ENCODE measurements at places on chromosomes 7 and 10.
A peak's percentile ranks its signal among the peaks of the same experiment; 100 is the strongest.

DNA sequence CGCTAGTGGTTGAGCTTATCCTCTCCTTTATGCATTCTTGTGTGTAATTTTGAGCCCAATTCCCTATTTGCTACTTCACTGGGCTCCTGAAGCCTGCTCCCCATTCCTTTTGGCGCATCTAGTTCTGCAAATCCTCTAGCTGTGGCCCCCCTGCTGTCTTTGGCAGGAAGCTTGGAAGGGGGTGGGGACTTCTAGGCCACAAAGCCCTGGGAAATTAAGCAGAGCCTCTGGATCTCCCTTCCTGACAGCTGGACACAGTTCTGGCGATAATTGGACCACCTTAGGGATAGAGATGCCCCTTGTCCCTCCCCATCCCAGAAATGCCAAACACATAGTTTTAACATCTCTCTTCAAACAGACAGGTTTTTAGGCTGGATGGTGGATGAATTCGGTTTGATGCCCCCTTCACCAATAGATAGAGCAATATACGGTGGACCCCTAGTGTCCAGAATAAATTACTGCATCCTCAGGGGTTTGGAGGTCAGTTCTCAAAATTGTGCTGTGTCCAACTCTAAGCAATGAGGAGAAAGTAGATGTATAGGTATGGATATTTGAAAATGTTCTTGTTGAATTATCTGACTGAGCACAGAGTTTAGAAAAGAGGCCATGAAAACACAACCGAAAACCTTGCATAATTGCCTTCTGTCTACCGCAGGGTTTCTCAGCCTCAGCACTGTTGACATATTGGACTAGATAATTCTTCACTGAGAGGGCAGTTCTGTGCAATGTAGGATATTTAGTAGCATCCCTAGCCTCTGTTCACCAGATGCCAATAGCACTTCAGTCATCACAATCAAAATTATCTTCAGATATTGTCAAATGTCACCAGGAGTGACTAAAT, 75.5 kb downstream of the PAPSS2 start:
- peak; percentile 51 for DNase-seq

GRCh38 chr7:87148332-87148955, 3.8 kb upstream of the DMTF1 start:
- DNase-seq, result peak; percentile 31

- DNase-seq, result no peak
Measured at GRCh38 chr7:6012355-6013104, 3.5 kb downstream of the AIMP2 start.

DNA sequence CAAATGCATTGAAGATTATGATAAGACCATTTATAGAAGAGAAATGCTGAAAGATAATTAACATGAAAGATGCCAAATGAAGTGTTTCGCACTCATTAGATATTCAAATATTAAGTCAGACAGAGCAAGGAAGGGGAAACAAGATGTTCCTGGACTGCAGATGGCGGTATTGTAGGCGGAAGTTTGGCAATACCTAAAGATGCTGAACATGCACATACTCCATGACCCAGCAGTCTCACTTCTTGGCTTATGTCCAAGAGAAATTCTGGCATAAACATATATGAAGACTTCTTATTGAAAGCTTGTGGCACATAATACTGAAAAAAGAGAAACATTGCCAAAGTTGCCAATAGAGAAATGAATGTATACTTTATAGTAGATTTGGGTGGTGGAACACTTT, 325.4 kb upstream of the SEMA3C start:
- DNase-seq, result no peak

GRCh38 chr7:389911-390601, 100.1 kb downstream of the FOXL3 start:
- no peak for DNase-seq

- DNase-seq, result no peak
Measured at GRCh38 chr7:101792051-101792681, 25.3 kb upstream of the CUX1 start.

GRCh38 chr10:1462032-1462431, 275.3 kb downstream of the ADARB2 start:
- DNase-seq, result no peak

GRCh38 chr10:52135101-52135500, 179.0 kb upstream of the DKK1 start:
- no peak for DNase-seq

- DNase-seq, result no peak
Measured at GRCh38 chr10:70504521-70505358, 26.2 kb downstream of the PALD1 start.

DNA sequence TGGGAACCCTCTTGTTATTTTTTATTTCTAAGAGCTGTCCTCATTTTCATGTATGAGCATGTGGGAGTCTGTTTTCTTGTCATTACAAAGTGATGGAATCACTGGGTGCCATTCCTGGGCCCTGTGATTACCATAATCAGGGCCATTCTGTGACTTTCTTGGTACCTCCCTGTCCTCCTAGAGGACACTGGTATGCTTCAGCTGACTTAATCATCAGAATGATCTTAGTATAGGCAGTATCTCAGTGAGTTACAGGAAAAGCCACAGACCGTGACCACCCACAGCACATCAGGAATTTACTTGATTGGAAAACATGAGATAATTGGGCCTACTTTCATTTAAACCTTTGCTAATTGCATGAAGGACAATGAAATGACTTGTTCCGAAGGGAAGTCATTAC, 7.2 kb downstream of the NOM1 start:
- no peak for DNase-seq

DNA sequence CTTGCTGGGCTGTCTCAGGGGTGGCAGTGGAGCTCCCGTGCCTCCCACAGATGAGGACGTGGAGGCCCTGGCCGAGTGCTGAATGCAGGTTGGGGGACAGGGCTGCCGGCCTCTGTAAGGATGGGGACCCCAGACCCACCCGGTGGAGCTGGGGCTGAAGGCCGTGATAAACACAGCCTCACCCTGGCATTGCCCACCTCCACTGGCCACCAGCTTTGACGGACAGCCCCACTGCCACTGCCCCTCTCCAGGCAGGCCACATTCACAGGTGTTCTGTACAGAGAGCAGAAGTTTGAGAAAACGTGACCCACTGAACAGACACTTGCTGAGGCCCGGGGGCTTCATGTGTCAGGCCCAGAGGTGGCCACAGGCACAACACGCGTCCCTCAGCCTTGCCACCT, 126.2 kb downstream of the LHPP start:
- no peak for DNase-seq

GRCh38 chr10:61356354-61356753, 96.8 kb downstream of the TMEM26 start:
- no peak for DNase-seq

- DNase-seq, result no peak
Measured at GRCh38 chr10:29828440-29828894, 193.7 kb upstream of the SVIL start.

DNA sequence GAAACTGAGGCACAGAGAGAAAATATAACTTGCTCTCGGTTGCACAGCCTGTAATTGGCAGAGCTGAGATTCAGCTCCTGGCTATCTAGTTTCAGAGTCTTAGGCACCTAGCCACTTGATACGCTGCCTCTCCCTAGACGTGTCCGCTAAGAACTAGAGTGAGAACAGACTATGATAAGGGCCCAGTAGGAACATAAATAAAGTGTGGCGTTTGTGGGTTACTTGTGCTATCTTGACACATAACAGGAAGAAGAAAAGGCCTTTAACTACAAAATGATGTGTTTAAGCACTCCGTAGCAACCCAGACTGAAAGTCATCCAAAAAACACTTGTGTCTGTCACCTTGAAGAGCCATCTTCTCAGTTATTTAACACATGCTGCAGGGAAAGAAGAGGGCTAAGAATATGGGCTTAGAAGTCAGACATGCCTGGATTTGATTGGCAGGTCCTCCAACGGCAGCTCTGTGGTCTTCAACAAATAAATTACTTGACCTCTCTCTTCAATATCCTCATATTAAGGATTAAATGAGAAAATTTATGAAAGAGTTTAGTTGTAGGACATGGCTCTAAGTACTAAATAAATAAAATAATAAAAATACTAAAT, 96.2 kb downstream of the SGMS1 start:
- DNase-seq, result no peak

- no peak for DNase-seq
Measured at GRCh38 chr10:127364034-127364433, 167.6 kb upstream of the INSYN2A start.

- peak; percentile 20 for DNase-seq
Measured at GRCh38 chr10:109773288-109774120, 149.8 kb downstream of the XPNPEP1 start.

GRCh38 chr7:44449584-44449928, 40.9 kb downstream of the NUDCD3 start:
- no peak for DNase-seq

- DNase-seq, result no peak
Measured at GRCh38 chr10:99369551-99369950, 40.4 kb downstream of the CNNM1 start.

DNA sequence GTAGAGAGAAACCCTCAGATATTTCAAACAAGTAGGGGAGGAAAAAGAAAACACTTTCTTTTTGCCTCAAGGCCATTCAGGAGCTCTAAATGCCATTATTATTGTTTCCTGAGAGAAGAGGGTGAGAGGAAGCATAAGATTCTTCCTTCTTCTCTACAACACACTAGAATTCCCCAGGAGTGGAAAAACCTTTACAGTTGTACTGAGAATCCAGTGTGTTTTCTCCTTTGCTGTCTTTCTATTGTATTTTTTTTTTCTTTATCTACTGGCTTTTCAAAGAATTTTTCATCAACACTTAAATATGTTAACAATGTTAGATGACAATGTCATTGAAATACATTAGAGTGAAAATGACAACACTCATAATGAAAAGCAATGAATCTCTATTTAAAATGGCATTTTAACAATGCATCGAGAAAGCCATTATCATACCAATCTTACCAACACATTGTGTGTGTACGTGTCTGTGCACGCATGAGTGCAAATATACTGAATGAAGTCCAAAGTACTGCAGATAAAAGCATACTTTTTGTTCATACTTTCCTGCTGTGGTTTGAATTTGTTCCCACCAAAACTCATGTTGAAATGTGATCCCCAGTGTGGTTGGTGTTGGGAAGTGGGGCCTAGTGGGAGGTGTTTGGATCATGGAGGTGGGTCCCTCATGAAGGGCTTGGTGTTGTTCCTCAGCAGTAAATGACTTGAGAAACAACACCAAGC, 24.2 kb upstream of the MACC1 start:
- DNase-seq, result no peak

DNA sequence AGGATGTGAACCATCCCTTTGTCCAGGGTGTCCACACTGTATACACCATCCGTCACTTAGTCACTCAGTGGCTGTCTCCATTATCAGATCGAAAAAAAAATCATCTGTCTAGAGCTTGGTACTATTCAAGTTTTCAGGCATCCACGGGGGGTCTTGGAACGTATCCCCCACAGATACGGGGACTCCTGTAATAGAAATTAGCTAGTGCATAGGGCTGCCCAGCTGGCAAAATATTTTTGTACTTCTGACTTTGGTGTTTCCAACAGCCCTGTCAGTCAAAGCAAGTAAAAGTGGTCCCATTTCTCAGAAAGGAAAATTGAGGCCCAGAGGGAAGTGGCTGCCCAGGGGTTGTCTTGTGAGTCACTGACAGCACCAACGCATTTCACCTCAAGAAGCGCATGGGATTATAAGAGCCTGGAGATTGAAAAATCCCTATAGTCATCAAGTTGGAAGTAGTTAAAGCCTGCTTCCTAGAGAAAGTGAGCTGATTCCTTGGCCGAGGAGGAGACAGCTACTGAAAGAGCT, 52.1 kb upstream of the SLC29A3 start:
- no peak for DNase-seq

- peak; percentile 26 for DNase-seq
Measured at GRCh38 chr10:116274064-116274904, 1.3 kb upstream of the GFRA1 start.

DNA sequence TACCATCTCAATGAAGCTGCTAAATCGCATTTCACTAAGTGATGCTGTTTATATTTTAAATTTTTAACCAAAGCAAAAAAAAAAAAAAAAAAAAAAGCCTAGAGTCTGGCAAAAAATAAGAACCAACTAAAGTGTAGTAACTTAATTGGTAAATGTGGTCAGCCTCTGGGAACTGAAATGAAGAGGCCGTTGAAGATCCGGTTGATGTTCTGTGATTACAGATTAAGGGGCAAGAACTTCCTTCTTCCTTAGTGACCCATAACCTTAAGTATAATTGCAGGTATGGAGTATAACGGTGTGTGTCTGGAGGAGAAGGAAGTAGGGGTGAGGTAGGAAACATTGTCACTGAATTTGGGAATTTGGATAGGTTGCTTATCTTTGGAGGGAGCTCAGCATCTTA, 7.7 kb upstream of the SRGN start:
- no peak for DNase-seq

GRCh38 chr10:12367272-12367671, 17.9 kb downstream of the CAMK1D start:
- no peak for DNase-seq

- no peak for DNase-seq
Measured at GRCh38 chr10:95229724-95230627, 35.9 kb downstream of the ACSM6 start.

- DNase-seq, result no peak
Measured at GRCh38 chr10:83476211-83476610, 663.1 kb upstream of the GHITM start.

GRCh38 chr10:7388602-7389001, 22.2 kb downstream of the SFMBT2 start:
- no peak for DNase-seq

DNA sequence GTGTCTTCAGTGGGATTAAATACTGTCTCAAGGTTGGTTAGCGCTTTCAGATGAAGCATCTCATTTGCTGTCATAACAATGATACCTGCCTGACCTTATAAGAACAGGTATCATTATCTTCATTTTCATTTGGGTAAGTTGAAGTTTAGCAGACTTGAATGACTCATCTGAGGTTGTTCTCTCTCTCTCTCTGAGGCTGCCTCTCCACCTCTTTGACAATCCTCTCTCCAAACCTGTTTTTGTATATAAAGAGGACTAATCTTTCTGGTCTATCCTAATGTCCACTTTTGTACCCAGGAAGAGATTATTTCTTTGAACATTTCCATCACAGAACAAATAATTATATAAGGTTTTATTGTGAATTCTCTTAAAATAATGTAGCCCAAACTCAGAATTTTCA, 291.4 kb downstream of the KLF6 start:
- DNase-seq, result no peak

Measured in MM.1S (cell line).